ENCODE measurements at places on chromosomes 13 and 19. TPM values are rescaled to one million over a fixed set of nuclear protein-coding genes. Genes with fewer than 3 reads are reported as not detected.

PPP2R1A gene
- total RNA-seq: 295 TPM

CCDC8 gene
- total RNA-seq: 26.4 TPM

FXYD3 gene
- total RNA-seq: 0.39 TPM

TMEM59L gene
- 3.8 TPM for total RNA-seq

MAB21L1 gene
- 0.08 TPM for total RNA-seq

CYP2B6 gene
- not detected for total RNA-seq

GSX1 gene
- total RNA-seq: not detected

ZNF773 gene
- total RNA-seq: 8.0 TPM

CYP2A7 gene
- not detected for total RNA-seq

CSNK1A1L gene
- not detected for total RNA-seq

MCEMP1 gene
- not detected for total RNA-seq

TMEM255B gene
- total RNA-seq: not detected

MIER2 gene
- 47.8 TPM for total RNA-seq

APC2 gene
- total RNA-seq: 0.16 TPM

QPCTL gene
- total RNA-seq: 13.1 TPM

HSD11B1L gene
- total RNA-seq: 13.3 TPM

SERP2 gene
- total RNA-seq: 9.3 TPM

SIGLEC5 gene
- not detected for total RNA-seq

IRS2 gene
- 23.3 TPM for total RNA-seq

ZNF20 gene
- total RNA-seq: 2.5 TPM

GIPR gene
- not detected for total RNA-seq

EBI3 gene
- total RNA-seq: 0.39 TPM

DACH1 gene
- total RNA-seq: 9.6 TPM

GRIK5 gene
- total RNA-seq: 0.39 TPM

PTBP1 gene
- total RNA-seq: 297 TPM

ZNF730 gene
- 1.8 TPM for total RNA-seq

Data from epithelial cell of alveolus of lung (primary cell).